ENCODE measurements at places on chromosomes 5 and 9. TPM values are rescaled to one million over a fixed set of nuclear protein-coding genes. Genes with fewer than 3 reads are reported as not detected.

DNA sequence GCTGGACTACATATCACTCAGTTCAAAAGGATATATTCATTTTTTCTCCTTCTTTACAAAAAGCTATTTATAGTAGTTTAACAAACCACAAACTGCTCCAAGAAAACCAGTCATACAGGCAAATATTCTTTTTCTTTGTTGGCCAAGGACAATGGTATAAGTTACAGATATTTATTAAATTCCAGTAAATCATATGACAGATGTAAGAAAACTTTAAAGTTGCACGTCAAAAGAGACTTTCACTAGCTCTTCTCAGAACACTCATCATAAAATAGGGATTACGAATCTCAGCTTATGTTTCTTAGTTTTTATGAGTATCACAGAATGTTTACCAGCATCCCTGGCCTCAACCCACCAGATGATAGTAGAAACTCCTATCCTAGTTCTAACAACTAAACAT, 67.2 kb downstream of the ANKRD31 start:
- H3K4me1 ChIP-seq, result no peaks in the 10 kb centered on the region
- no peak overlapping the region for H3K27ac ChIP-seq
- DNase-seq, result no peak
- H3K4me3 ChIP-seq, result no peak overlapping the region
- no peaks in the 10 kb centered on the region for H3K27me3 ChIP-seq

The MYO10 gene
- 5.5 TPM for total RNA-seq

DNA sequence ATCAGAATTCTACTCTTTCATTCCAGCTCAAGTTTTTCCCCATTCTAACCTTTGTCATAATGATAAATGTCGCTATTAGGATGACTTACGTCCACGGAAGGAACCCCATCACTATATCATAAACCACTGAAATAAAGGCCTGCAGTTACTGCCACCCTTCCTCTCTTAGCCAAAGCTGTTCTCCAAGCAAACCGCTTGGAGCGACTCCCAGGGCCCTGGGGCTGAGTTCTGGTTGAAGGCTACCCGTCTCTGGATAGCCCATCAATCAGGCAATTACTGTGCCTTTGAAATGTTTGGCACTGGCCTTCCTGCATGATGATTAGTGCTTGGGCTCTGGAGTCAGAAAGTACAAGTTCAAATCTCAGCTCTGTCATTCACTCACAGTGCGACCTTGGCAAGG, 386.0 kb downstream of the SPOCK1 start:
- no peaks in the 10 kb centered on the region for H3K36me3 ChIP-seq
- no peak overlapping the region for H3K27ac ChIP-seq
- no peaks in the 10 kb centered on the region for H3K27me3 ChIP-seq
- no peaks in the 10 kb centered on the region for H3K4me1 ChIP-seq
- DNase-seq, result no peak
- H3K4me3 ChIP-seq, result no peak overlapping the region

GRCh38 chr9:86387376-86387775, 33.2 kb upstream of the TUT7 start:
- H3K27ac ChIP-seq, result no peak overlapping the region
- no peaks in the 10 kb centered on the region for H3K4me1 ChIP-seq

DNA sequence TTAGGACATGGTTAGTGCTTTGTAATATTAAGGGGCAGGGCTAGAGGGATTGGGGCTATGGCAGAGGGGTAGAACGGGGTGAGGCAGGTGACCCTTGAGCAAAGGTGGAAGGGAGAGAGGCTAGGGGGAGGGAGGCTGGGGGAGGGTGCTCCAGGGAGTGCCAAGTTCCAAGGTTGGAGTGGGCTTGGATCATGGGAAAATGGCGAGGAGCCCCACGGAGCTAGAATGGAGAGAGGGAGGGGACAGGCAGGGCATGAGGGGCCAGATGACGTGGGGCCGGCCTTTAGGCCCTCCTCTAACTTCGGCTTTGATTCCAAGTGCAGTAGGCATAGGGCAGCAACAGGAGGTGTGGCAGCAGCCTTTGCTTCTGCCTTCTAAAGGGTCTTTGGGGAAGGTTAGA, 171.8 kb upstream of the PANK3 start:
- no peak for DNase-seq
- H3K4me1 ChIP-seq, result no peaks in the 10 kb centered on the region
- H3K27me3 ChIP-seq, result no peaks in the 10 kb centered on the region
- peaks cover 31% of the 10 kb centered on the region for H3K36me3 ChIP-seq

GRCh38 chr5:54171645-54172384, 138.6 kb downstream of the ARL15 start:
- no peak overlapping the region for H3K27ac ChIP-seq
- H3K4me3 ChIP-seq, result no peak overlapping the region
- no peaks in the 10 kb centered on the region for H3K27me3 ChIP-seq
- no peaks in the 10 kb centered on the region for H3K4me1 ChIP-seq
- DNase-seq, result no peak

DNA sequence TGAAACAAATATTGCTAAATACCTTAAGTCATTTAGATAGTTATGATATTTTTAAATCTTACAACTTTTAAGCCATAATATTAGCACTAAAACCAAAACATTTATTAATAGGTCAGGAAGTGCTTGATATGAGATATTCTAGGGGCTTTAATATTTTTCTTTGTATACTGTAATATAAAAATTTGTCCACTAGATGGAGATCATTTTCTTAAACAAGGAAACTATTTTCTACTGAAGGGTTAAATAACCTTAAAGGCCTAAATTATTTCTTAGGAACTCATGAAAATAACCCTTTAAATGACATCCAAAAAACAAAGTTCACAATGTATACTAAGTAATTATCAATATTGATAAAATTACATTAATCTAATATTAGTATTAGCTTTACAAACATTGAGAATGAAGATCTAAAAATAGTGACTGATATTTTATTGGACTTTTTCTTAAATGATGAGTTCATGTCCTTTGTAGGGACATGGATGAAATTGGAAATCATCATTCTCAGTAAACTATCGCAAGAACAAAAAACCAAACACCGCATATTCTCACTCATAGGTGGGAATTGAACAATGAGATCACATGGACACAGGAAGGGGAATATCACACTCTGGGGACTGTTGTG, 635.7 kb downstream of the RAB3C start:
- H3K27ac ChIP-seq, result no peak overlapping the region
- DNase-seq, result no peak
- no peak overlapping the region for H3K4me3 ChIP-seq
- H3K4me1 ChIP-seq, result peaks cover 7% of the 10 kb centered on the region
- no peaks in the 10 kb centered on the region for H3K36me3 ChIP-seq

GRCh38 chr5:5738797-5739489, 316.5 kb downstream of the ICE1 start:
- DNase-seq, result no peak
- no peaks in the 10 kb centered on the region for H3K36me3 ChIP-seq

GRCh38 chr5:157390551-157391297, 69.3 kb upstream of the NIPAL4 start:
- no peak for DNase-seq
- peaks cover 7% of the 10 kb centered on the region for H3K36me3 ChIP-seq
- peaks cover 14% of the 10 kb centered on the region for H3K4me1 ChIP-seq
- H3K27me3 ChIP-seq, result no peaks in the 10 kb centered on the region

The INSL6 gene
- not detected for total RNA-seq

DNA sequence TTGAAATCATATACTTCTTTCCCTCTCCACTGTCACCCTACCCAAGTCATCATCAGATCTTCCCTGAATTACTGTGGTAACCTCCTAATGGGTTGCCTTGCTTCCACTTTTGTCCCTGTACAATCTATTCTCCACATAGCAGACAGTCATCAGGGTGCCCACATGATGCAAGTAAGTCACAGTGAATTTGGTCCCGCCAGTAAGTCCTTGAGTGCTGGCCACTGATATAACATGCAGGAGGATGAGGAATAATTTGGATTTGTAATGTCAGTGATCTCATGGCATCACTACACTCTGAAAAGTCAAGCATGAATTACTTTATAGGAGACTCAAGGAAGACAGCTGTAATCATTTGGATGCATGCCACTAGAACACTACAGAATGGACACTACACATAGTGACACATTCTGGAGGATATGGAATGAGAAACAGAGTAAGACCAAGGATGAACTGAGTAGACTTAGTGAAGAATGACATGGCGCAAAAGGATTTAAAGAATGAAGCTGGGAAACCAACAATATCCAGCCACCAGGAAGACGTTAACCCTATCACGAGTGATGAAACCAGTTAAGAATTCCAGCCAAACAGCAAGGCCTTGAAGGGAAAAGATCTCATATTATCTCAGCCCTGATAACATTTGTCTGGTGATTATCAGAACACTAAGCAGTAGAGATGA, 28.6 kb downstream of the MARCHF3 start:
- H3K4me1 ChIP-seq, result peaks cover 46% of the 10 kb centered on the region
- H3K27me3 ChIP-seq, result no peaks in the 10 kb centered on the region
- no peak overlapping the region for H3K27ac ChIP-seq
- no peaks in the 10 kb centered on the region for H3K36me3 ChIP-seq

GRCh38 chr5:107869438-107870115, 198.8 kb upstream of the EFNA5 start:
- no peak for DNase-seq
- H3K27ac ChIP-seq, result no peak overlapping the region
- no peaks in the 10 kb centered on the region for H3K4me1 ChIP-seq
- H3K36me3 ChIP-seq, result no peaks in the 10 kb centered on the region

GRCh38 chr9:128232528-128233428, 29.6 kb downstream of the DNM1 start:
- H3K36me3 ChIP-seq, result no peaks in the 10 kb centered on the region
- H3K4me1 ChIP-seq, result no peaks in the 10 kb centered on the region
- H3K4me3 ChIP-seq, result no peak overlapping the region

The GRXCR2 gene
- 0.24 TPM for total RNA-seq

The CD74 gene
- total RNA-seq, result 268 TPM

All from right atrium auricular region (tissue), 2 donors.